Cardiac atrium fibroblast (primary cell): ENCODE measurements at places on chromosomes 7 and 10. TPM values are rescaled to one million over a fixed set of nuclear protein-coding genes. Genes with fewer than 3 reads are reported as not detected.

Gene IGFBP3
- 290 and 686 TPM in 2 replicates for total RNA-seq

Gene NOD1
- total RNA-seq = 3.4 and 11.9 TPM in 2 replicates

Gene LIPM
- total RNA-seq = not detected in 2 replicates

Gene IFIT2
- 3.6 and 6.5 TPM in 2 replicates for total RNA-seq

Gene SYPL1
- 44.6 and 48.3 TPM in 2 replicates for total RNA-seq

Gene WNT8B
- total RNA-seq = not detected in 2 replicates

Gene UTF1
- total RNA-seq = not detected in 2 replicates

Gene SPDYE16
- not detected in 2 replicates for total RNA-seq

Gene TACR2
- total RNA-seq = 0.18 TPM in 1 of 2 replicates, not detected in the other

Gene ICA1
- total RNA-seq = not detected in 2 replicates

Gene TRIM74
- not detected in 2 replicates for total RNA-seq

Gene VAX1
- not detected in 2 replicates for total RNA-seq

Gene PON3
- total RNA-seq = not detected in 2 replicates

Gene GDF2
- total RNA-seq = not detected in 2 replicates

Gene MPP7
- total RNA-seq = 0.32 TPM in 1 of 2 replicates, not detected in the other

Gene C10orf105
- not detected in 2 replicates for total RNA-seq

Gene ENKUR
- total RNA-seq = not detected in 2 replicates

Gene TFEC
- total RNA-seq = not detected in 2 replicates

Gene GTF2I
- 113 and 119 TPM in 2 replicates for total RNA-seq

Gene TUBAL3
- not detected in 2 replicates for total RNA-seq

Gene TBX20
- total RNA-seq = 49.5 and 54.4 TPM in 2 replicates

Gene GCK
- 0.81 TPM in 1 of 2 replicates, not detected in the other for total RNA-seq

Gene GPR15LG
- not detected in 2 replicates for total RNA-seq

Gene NUTM2B
- total RNA-seq = 0.16 and 0.18 TPM in 2 replicates

Gene CH25H
- total RNA-seq = 2.8 TPM in 1 of 2 replicates, not detected in the other

Gene SFTPA1
- not detected in 2 replicates for total RNA-seq

Gene CBX3
- 73.1 and 89.1 TPM in 2 replicates for total RNA-seq

Gene PPIA
- 3,489 and 3,534 TPM in 2 replicates for total RNA-seq

Gene MKI67
- 5.1 and 8.3 TPM in 2 replicates for total RNA-seq

Gene EGR2
- total RNA-seq = 4.9 and 9.4 TPM in 2 replicates

Gene MYH16
- total RNA-seq = not detected in 2 replicates

Gene PIP4K2A
- total RNA-seq = 20.3 and 42.8 TPM in 2 replicates

Gene SCIN
- not detected in 2 replicates for total RNA-seq

Gene HOXA2
- not detected in 2 replicates for total RNA-seq

Gene NPY4R
- total RNA-seq = under 0.01 TPM in 1 of 2 replicates, not detected in the other

Gene WAPL
- 19.3 and 19.7 TPM in 2 replicates for total RNA-seq

Gene PLXNA4
- 9.2 and 15.4 TPM in 2 replicates for total RNA-seq

Gene SLC18A3
- 1.3 TPM in 1 of 2 replicates, not detected in the other for total RNA-seq

Gene ZNF800
- 9.1 and 10.7 TPM in 2 replicates for total RNA-seq

Gene VCL
- 185 and 211 TPM in 2 replicates for total RNA-seq

Gene PURB
- total RNA-seq = 7.6 and 13.1 TPM in 2 replicates

Gene TMEM273
- not detected in 2 replicates for total RNA-seq

Gene FXYD4
- total RNA-seq = not detected in 2 replicates

Gene MUC12
- 5.7 TPM in 1 of 2 replicates, not detected in the other for total RNA-seq

Gene ST8SIA6
- total RNA-seq = not detected in 2 replicates

Gene OLAH
- under 0.01 and 1.6 TPM in 2 replicates for total RNA-seq
